ENCODE measurements at places on chromosomes 7 and 10.
A peak's percentile ranks its signal among the peaks of the same experiment; 100 is the strongest.

DNA sequence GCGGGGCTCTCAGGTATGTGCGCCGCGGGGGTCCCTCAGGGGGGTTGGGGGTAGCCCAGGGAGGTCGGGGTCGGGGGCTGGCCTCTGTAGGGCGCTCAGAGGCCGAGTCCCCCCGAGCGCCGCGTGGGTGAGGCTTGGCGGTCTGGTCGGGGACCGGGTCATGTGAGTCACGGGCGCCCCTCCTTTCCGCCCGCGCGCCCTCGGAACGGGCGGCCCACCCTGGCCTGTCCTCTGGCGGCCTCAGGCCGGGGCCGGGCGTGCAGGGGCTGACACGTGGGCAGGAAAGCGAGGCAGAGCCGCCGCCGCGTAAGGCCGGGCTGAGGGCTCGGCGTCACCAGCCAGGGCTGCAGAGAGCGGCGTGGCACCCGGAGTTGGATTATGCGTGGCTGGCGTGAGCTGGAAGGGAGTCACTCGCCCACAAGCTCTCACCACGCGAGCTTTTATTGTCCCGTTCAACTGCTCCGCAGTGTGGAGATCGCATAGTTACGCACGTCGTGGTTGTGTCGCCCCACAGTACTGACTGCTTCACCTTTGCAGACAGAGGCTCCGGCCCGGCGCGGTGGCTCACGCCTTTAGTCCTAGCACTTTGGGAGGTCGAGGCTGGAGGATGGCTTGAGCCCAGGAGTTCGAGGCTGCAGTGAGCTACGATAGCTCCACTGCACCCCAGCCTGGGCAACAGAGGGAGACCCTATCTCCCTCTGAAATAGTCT lies 385 bp downstream of the SHLD2 start:
- DNase-seq = peak; percentile 50

DNA sequence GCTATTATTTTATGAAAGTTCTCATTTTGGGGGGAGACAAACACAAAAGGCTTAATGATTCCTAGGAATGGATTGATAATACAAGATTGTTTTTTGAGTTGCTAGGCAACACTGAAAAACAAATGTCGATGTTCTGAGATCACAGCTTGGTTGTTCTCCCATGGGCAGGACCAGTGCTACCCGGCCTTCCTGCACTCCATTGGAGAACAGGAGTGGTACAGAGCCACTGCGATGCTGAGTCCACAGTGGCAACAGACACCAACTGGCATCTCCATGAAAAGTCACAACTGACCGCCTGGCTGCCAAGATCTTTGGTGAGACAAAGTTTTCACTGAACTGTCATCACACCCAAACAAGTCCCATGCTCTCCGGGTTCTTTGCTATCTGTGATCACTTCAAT lies 68.9 kb upstream of the NMT2 start:
- DNase-seq = no peak

- no peak for DNase-seq
Measured at GRCh38 chr10:121296378-121296777, 301.9 kb downstream of the FGFR2 start.

GRCh38 chr7:79692015-79692414 lies 238.5 kb upstream of the MAGI2 start:
- DNase-seq = no peak

GRCh38 chr7:114405427-114405826 lies 9.2 kb upstream of the FOXP2 start:
- DNase-seq = no peak

GRCh38 chr10:29621161-29621560 lies 13.6 kb downstream of the SVIL start:
- no peak for DNase-seq

DNA sequence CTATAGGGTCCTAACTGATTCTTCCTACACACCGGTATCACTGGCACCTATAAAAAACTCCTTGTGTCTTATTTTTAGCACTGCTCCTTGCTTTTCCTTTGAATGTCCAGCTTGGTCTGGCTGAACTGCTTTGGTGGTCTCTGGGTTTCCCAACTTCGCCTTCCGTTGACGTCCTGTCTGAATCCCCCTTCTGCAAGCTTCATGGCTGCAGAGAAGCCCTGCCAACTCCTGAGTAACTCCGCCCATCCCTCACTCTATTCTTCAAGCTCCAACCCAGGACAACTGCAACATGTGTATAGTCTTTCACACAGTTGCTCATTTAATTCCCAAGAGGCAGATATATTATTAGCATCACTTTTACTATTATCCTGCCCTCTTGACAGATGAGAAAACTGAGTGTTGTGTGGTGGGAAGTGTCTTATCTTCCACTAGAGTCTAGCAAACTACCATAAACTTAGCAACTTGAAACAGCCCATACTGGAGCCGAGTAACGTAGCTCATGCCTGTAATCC lies 40.9 kb downstream of the MTURN start:
- no peak for DNase-seq

- DNase-seq = no peak
Measured at GRCh38 chr10:85734791-85735190, 631.8 kb downstream of the GRID1 start.
